ENCODE measurements at places on chromosomes 7 and 10.

DNA sequence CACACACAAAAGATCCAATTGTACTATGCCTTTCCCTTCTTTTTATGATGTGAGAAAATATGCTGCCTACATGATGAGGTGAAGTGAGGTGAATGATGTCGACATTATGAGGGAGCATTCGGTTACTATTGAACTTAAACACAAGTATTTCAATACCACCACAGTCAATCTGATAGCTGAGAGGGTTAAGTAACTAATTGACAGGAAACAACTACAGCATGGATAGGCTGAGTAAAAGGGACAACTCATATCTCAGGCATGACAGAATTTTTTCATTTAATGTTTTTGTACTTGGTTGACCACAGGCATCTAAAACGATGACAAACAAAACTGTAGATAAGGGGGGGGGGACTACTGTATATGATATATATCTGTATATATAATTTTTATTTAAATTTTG, 488.9 kb downstream of the SH2D4B start:
- no peak for DNase-seq

DNA sequence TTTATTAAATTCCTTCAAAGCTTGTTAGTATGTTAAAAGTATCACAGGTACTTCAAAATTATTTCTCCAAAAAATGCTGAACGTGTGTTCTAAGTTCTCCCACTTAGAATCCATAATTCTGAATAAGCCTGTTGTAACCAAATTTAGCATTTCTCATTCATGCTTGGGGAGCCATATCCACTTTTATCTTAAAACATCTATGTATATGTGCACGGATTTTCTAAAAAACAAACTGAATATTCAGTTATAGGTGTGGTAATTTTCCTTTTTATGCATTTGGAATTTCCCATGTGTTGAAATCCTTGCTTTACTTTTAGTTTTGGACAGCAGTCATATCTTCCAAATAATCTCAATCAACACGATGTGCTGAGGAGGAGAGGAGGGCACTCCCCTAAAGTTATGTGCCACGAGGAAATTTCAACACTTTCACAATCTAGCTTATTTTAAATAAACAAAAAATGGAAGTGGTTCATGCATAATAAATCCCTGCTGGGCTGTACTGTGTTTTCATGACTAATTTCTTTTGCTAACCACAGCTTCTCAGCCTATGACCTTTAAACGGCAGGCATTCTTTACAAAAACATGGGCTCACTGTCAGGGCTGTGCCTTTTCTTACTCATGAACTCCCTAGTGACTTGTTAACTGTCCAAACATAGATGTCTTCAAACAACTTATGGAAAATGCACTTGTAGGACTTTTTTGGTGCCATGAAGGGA, 380.3 kb upstream of the SEMA3C start:
- DNase-seq = no peak

GRCh38 chr7:101165075-101165957, at the start of gene VGF:
Gene VGF (minus strand): TSS chr7:101165569. CDS start chr7:101164843, 726 bp downstream.
- peak; percentile 96 for DNase-seq

DNA sequence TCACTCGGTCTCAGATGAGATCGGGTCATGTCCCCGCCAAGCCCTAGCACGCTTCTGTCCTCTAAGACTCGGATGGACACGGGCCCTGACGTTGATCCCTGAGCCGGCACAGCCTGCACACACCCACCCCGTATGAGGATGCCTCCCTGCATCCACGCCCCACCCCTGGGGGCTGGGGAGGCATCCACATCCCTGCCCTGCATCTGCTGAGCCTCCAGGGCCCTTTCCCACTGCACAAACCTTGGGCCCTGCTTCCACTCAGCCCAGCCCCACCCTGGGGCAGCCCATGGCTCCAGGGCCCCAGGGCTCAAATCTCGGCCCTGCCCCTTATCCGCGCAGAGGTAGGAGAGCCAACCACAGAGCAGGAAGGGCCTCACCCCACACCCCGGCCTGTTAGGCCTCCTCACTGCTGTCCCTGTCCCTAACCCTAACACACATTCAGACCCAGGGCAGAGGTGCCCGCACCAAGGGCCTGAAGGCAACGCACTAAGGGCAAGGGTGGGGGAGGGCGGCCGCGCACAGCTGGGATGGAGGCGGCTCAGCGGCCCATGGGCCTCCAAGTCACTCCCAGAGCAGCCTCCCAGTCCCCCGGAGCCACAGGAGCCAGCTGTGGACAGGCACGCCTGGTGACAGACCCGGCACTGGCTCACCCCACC, 9.5 kb upstream of the MICALL2 start:
- DNase-seq = no peak

GRCh38 chr7:30681815-30682211, 443 bp downstream of the CRHR2 start:
- no peak for DNase-seq

DNA sequence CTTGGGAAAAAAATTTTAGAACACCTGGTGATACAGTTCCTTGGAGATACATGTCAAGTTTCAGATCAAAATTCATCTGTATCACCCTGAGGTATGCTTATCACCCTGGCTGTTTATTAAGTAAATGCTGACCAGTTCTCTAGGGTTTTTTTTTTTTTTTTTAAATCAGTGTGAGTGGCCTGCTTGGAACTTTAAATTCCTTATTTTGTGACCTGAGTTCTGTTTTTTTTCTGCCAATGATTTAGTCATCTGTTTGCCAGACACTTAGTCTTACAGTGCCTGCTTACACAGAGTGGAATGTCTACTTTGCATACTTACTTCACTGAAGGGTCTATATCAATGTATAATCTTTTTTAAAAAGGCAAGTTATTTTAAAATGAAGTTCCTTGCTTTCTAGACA, 1.8 kb downstream of the TSPAN13 start:
- DNase-seq = no peak

GRCh38 chr7:5528815-5529442, 105.3 kb upstream of the TNRC18 start:
- DNase-seq = no peak

DNA sequence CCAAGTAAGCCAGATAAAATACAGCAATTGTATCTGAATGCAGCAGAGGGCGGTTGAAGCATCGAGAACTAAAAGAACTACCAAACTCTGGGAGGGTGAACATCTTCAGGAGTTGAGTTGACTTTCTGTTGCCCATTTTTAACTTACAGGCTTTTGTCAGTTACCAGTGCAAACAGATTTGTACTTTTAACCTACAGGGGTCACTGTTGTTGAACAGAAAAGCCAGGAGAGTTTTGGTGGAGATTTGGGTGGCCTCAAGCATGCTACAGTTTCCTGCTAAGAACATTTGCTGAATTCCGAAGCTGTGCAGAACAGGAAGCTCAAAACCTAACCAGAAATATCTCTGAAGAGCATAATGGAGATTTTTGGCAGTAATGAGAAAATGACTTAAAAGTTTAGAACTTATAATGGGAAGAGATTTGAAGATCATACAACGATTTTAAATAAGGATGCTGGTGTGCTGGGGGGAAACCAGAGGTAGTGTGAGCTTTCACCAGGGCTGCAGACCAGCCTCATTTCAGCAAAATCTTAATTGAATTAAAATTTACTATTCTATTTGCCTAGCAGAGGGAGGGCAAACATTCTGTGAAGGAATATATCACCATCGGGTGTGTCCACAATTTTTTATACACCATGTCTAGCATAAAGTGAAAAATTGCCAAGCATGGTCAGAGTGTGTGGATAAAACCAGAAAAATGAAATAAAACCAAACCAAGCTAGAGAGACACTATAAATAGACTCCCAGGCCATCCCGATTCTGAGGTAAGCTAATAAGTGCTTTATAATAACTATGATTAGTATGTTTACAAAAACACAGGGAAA, 208.6 kb upstream of the CCDC6 start:
- DNase-seq = peak; percentile 69

GRCh38 chr7:16270844-16271243, 150.5 kb downstream of the CRPPA start:
- no peak for DNase-seq

- no peak for DNase-seq
Measured at GRCh38 chr10:128084991-128085390, 41.2 kb downstream of the MKI67 start.

DNA sequence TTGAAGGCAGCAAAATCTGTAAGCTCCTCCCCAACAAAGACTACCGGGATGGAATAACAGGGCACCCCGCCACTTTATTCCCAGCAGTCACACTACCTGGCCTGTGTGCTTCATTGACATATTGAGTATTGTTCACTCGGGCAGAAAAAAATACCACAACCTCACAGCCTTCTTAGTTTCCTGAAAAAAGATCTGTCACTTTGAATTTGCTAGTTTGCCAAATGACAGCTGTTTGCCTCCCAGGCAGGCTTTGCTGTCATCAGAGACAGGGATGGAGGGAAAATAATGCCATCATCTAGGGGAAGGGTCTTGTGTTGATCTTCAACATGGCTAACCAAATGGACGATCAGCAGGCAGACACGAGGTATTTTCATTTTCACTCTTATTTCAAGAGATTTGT, 26.9 kb downstream of the BMPER start:
- DNase-seq = no peak

GRCh38 chr10:59085054-59085453, 91.4 kb upstream of the PHYHIPL start:
- no peak for DNase-seq

GRCh38 chr7:47582764-47583738, 1.1 kb upstream of the TNS3 start:
- DNase-seq = no peak

- DNase-seq = no peak
Measured at GRCh38 chr10:46285966-46286620, 704 bp upstream of the ANTXRL start.

- no peak for DNase-seq
Measured at GRCh38 chr7:110801502-110801901, 289.4 kb upstream of the LRRN3 start.

GRCh38 chr10:33704214-33704830, 369.9 kb upstream of the NRP1 start:
- no peak for DNase-seq

- DNase-seq = peak; percentile 44
Measured at GRCh38 chr7:106779877-106780276, 85.2 kb upstream of the PIK3CG start.

- no peak for DNase-seq
Measured at GRCh38 chr7:139861803-139862202, 32.7 kb downstream of the TBXAS1 start.

DNA sequence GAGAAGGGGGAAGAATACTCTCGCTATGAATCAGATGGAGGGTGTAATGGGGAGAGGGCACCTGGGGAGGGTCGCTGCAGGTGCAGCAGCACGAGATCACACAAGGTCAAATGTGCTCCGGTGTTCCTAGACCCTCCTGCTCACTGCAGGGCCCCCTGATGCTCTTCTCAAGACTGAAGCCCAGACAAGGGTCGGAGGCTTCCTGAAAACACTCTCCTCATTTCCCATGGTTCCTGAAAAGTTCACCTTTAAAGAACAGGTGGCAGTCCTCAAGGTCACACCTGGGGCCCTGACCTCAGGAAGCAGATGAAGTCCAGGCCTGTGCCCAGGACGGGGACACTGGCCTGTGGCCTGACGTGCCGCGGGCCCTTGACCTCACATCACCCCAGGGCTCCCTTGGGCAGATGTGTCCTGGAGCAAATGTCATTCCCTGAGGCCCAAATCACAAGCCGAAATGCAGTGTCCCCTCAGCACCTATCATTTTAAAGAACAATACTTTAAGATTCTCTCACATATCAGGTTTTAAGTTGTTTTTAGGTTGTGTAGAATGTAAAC, 289.8 kb downstream of the GLRX3 start:
- DNase-seq = no peak

DNA sequence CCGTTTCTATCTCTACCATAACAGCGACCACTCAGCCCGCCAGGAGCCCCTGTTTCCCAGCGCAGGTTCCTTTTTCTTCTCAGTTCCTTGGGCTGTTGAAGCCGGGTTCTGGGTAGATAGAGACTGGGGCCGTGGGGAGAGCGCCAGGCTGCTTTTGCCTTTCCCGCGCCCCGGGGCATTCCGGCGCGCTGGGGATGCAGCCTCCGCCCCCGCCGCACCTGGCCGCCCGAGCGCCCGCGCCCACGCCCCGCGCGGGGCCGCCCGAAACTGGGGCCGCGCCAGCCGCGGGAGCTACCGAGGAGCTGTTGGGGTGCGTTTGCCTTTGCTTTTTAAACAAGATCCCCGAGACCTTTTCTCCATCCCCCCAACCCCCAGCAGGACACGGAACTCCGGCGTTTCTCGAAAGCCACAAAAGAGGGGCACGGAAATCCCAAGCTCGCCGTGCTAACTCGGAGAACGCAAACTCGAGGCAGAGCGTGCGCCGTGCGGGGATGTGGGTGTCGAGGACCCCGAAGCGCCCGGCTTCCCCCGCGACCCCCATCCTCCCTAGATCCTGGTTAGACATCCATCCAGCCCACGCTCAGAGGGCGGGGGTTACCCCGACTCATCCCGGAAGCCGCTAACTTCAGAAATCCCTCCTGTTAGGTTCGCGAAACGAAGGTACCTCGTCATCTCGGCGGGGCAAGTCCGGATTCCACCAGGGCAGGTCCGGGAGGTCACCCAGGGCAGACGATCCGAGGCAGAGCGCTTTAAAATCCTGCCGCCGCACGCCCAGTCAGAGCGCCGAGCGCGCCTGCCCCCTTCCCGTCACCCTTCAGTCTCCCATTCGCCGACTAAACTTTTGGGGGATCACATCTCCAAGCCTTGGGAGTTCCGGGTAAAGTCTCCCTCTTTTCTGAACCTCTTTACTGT, 1.0 kb downstream of the GRM8 start:
- peak; percentile 32 for DNase-seq

DNA sequence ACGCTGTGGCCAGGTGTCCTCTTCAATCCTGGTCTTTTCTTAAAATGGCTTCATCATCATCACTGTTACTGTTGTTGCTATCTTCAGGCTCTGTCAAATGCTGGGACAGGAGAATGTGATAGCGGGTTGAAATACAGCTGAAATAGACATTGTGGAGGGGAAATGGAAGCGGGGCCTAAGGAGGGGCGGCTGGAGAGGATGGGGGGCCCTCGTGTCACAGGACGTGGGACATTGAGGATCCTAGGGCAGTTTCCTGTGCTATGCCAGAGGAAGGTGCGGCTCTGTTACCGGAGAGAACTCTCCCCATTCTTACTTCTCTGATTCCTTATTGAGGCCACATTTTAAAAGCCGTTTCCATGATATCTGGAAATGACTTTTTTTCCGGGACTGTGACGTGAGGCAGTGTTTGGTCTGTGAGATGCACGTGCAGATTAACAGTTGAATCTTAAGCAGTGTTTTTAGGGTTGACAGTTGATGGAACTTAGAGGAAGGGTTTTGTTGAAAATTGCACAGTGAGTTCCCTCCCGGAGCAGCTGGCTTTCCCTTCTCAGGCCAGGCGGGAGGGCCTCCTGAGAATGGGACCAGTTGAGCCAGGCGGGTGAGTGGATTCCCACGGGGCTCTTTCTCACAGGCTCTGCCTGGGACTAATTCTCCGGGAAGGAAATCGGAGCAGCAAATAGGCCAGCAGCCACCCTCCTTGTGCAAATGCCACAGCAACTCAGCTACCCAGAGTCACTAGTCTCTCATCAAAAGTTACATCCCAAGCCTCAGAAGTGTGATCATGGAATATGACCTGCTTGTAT, 125.2 kb downstream of the TACC2 start:
- no peak for DNase-seq

DNA sequence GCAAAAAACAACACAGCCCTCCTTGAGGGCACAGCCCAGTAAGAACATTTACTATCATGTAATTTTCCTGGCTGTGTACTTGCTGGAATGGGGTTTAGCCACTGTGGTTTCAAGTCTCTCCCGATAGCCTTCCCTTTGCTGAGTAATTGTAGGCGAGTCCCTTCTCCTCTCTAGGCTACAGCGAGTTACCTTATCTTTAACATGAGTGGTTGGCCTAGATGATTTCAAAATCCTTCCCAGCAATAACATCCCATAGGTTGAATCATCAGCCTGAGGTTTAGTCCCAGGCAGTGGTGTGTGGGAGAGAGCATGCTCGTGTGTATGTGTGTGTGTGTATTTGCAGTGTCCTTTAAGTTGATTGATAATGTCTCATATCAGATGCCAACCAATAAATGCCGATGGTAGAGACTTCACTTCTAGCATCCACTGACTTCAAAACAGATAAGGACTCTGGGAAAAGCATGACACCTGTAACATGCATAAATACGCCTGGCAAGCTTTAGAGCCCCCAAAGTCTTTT, 142.9 kb upstream of the ZMIZ1 start:
- no peak for DNase-seq

Measured in GM12865 (cell line).